Left hindlimb (tissue), 1 donor: ENCODE measurements at places on chromosomes 7 and 10.

GRCh38 chr10:70319183-70319582 lies 35.4 kb upstream of the NPFFR1 start:
- DNase-seq: no peak

DNA sequence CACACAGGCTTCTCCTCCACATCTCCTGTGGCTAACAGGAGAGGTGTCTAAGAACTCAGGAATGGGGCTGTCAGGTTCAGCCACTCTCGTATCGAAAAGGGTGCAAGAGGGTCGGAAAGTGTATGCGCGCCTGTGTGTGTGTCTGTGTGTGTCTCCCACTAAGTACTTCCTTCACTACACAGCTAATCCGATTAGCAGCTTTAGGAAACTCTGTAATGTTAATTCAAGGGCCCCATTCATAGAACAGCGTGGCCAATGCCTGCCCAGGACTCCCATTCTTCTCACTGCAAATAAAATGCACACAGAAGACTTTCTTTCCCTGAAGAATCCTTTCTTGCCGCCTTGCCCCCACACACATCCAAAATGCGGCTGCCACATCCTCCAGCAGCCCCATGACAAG lies 39.9 kb downstream of the TLL2 start:
- DNase-seq: no peak

DNA sequence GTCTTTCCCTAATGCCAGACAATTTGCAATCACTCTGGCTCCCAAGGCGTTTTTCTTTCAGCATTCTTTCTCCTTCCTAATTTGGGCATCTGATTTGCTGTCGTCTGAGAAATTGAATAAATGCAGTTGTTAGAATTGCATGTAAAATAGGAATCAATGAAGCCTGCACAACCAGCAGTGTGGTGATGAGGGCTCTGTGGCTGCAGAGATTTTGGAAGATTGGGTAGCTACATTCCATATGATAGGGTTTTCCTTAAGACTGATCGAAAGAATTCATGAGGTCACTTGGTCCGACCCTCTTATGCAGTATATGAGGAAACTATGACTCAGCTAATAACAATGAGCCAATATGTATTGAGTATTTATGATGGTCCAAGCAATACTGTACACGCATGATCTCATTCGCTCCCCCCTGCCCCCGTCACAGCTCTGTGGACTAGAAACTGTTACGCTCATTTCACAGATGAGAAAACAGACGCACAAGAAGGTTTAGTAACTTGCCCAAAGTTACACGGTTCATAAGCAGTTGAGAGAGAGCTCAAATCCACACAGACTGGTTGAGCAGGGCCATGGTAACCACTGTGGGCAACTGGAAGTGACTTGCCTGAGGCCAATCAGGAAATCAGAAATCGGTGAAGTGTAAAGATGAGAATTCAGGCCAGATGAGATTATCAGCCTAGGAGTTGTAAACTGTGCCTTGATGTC lies 527.2 kb downstream of the GATA3 start:
- no peak for DNase-seq

DNA sequence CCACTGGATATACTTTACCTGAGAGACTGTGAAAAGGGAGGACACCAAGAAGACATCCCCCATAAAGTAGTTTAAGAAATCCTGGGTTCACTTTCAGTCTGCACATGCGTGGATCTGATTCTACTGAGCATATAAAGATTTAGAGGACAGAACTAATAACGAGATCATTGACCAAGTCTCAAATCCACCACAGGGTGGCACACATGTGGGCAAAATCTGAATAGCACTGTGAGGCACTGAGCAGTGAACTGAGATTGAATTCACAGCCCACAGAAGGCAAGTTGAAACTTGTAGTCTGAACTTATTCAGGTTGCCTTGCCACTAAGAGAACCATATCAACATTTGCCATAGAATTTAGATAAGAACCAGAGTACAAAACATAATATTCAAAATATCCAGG lies 818.6 kb downstream of the GRID1 start:
- DNase-seq: peak; percentile 35
